ENCODE measurements at places on chromosomes 7 and 10. TPM values are rescaled to one million over a fixed set of nuclear protein-coding genes. Genes with fewer than 3 reads are reported as not detected.

- no peak for DNase-seq
Observed at GRCh38 chr7:99665312-99666012, 14.3 kb downstream of the CYP3A5 start.

Gene DYNC1I1
- polyA plus RNA-seq: 0.18 TPM

DNA sequence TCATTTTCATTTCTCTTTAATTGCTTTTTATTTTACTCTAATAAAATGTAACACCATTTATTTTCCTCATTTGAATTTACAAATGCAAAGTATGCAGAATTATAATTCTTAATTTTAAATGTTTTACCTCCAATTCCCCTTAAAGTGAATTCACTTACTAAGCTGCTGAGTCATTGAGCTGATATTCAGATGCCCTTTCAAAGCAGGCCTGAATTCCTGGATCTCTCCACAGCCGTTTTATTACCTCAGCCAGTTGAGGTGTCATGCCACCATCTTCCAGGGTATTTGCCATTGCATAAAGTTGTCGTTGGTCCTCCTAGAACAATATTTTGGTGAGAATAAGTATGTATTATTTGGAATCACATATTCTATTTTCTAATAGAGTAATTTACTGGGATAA lies 33.2 kb downstream of the GNAT3 start:
- peak; percentile 45 for DNase-seq

DNA sequence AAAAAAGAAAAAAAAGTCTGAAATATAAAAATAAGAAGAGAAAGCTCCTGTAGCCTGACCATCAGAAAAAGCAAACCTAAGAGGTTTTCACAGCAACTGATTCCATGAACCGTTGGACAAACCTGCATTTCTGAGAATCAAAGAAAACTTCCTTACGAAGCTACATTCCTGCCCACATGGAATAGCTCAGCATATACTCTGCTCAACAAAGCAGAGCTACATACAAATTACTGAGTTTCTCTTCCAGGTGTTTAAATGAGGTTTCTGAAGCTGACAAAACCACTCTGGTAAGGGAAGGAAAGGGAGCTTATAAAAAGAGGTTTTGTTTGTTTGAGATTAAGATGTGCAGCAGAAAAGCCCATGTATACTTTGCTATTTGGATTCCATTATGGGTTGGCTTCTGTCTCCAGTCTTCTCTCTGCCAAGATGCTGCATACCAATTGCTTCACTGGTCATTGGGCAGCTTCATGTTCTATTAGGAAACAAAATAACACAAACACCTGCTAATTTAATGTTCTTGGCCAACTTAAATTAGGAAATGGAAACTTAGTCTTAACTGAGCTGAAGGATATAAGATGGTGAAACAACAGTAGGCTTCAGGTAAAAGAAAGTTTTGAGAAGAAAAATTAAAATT lies 314.1 kb downstream of the LRRTM3 start:
- DNase-seq: no peak

Gene NUTM2E
- 0.17 TPM for polyA plus RNA-seq

DNA sequence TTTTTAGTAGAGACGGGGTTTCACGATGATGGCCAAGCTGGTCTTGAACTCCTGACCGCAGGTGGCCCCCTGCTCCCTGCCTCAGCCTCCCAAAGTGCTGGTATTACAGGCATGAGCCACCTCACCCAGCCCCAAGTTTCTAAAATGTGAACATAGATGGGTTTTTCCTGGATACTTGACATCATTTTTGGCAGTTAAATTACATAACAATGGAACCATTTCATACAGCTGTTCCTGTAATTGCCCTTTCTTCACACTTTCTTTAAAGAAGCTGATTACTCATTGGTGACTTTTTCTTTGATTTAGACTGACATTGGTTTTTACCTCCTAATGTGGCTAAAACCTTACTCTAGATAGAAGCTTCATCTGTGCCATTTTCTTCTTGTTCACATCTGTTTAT lies 5.9 kb downstream of the ZKSCAN1 start:
- no peak for DNase-seq

Gene GRID2IP
- not detected for polyA plus RNA-seq

- peak; percentile 66 for DNase-seq
Observed at GRCh38 chr7:96303686-96304443, 18.0 kb downstream of the SLC25A13 start.

DNA sequence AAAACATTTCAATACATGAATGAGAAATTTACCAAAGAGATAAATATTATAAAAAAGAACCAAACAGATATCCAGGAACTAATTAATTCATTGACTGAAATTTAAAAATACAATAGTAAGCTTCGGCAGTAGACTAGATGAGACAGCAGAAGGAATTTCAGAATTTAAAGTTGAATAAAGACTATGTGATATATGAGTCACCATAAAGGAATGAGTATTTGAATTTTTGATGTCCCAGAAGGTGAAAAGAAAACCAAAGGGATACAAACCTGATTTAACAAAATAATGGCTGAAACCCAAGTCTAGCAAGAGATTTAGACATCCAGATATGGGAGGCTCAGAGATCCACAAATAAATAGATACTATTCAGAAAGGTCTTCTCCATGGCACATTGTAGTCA lies 623.9 kb upstream of the FOXK1 start:
- DNase-seq: peak; percentile 19

GRCh38 chr10:133253361-133253955 lies 15.8 kb downstream of the VENTX start:
- no peak for DNase-seq

Gene TMEM130
- not detected for polyA plus RNA-seq

Gene DUS4L
- 7.3 TPM for polyA plus RNA-seq

DNA sequence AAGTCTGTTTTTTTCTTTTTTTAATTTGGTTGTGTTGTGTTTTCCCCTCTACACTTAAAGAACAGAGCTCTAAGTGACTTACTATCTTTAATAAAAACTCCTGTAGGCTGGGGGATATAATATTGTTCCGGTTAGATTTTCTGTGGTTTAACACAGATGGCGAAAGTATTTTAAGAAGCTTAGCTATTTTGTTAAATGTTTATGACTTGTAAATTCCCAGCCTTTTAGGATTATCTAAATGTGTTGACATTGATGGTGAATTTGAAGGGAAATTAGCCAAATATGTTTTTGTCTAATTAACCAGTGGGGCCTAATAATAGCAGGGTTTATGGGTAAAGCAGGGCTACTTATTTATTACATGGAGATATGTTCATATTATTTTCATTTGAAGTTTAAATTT lies 538.5 kb downstream of the INHBA start:
- no peak for DNase-seq

DNA sequence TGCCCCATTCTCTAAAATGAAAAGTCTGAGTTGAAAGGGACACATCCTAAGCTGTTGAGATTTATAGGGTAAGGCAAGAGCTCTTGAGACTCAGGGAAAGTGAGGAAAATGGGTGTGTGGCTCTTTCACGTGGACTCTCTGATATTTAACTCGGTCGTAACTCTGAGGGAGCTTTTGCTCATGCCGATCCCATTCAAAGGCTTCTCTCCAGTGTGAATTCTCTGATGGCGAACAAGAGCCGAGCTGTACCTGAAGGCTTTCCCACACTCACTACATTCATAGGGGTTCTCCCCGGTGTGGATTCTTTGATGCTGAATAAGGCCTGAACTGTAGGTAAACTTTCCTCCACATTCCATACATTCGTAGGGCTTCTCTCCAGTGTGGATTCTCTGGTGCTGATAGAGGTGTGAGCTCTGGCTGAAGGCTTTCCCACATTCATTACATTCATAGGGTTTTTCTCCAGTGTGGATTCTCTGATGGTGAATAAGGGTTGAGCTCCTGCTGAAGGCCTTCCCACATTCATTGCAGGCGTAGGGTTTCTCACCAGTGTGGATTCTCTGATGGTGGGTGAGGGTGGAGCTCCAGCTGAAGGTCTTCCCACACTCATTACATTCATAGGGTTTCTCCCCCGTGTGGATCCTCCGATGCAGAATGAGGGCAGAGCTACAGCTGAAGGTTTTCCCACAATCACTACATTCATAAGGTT lies 10.4 kb downstream of the ZNF3 start:
- DNase-seq: no peak

Gene VSTM2A
- polyA plus RNA-seq: not detected

- no peak for DNase-seq
Observed at GRCh38 chr10:93515071-93516005, 18.9 kb downstream of the CEP55 start.

DNA sequence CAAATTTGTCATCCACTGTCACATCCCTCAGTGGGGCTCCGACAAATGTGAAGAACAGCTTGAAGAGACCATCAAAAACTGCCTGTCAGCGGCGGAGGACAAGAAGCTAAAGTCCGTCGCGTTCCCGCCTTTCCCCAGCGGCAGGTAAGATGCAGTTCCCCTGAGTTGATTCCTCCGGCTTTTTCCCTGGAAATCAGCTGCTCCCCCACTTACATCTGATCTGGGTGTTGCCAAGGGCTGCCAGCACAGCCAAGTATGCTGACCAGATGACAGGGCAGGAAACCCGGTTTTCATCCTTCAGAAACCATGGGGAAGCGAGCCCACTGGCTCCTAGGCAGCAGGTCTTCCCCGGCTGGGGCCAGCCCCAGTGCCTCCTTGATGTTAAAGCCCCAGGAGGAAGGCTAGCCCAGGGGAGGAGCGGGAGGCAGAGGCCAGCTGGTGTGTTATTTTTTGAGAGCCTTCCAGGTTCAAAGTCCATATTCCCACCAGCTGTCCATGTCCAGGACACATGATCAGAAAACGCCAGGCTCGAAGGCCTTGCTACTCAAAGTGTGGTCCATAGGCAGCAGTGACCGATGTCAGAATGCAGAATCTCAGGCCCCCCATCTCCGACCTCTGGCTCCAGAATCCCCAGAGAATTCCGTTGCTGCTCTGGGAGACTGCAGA lies 23.4 kb downstream of the AIFM2 start:
- no peak for DNase-seq

DNA sequence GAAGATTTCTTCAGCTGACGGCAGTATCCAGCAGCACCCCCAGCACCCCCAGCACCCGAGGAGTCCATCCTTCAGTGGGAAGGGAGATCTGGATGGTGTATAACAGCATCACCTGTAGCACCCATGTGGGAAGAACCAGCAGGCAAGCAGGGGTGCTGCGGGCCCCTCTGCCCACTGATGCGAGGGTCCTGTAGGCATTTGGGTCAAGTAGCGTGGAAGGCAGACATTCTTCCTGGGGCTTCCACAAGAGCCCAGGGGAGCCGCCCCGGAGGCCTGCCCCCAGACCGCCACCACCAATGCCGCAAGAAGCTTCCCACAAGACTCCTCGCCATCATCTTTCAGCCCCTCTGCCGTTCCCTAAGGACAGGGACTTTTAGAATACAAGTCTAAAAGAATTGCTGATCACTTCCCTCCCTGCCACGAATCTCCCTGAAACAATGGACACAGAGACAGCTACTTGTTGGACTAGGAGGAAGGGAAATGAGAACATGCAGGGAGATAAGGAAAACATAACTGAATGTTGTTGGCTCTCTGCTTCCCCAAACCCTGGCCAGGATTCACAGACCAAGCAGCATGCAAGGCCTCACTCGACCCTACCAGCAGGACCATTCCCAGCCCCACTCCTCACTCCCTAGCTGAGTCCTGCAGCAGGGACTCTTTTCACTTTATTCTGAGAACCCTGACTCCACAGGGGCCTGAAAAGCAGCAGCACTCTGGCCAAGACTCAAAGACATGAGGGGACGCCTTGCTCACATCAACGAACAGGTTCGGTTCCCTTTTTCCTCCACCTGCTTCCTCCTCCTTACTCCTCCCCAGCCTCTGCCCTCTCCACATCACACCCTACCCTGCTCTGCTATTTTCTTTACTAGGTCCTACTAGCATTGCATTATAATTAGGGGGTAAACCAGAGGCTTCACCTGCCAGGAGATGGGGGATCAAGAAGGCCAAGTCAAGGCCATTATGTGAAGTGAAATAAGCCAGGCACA lies 164.5 kb downstream of the HERPUD2 start:
- DNase-seq: no peak

DNA sequence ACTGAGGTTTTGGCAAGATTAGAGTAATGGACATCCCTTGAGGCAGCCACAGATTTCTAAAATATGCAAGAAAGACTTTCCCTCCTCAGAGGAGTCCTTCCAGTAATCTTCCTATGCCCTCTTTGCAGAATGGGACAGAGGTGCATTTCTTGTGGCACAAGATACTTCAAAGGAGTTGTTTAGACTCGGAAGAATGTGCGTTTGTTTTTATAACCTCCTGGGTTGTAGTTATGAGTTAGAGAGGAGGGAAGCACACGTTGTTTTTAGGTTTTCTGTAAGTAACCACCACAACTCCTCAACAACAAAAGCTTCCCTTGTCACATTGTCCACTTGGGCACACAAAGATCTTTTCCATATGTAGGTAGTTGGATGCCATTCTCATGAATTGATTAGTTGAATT lies 78.1 kb upstream of the GLI3 start:
- no peak for DNase-seq

- DNase-seq: no peak
Observed at GRCh38 chr10:127215866-127216265, 19.5 kb upstream of the INSYN2A start.

- peak; percentile 35 for DNase-seq
Observed at GRCh38 chr7:27113991-27114769, 11.7 kb upstream of the HOXA2 start.

- no peak for DNase-seq
Observed at GRCh38 chr7:150715738-150716137, 675 bp upstream of the GIMAP1 start.

Gene MIOS
- 6.4 TPM for polyA plus RNA-seq

Gene TAS2R4
- 0.03 TPM for polyA plus RNA-seq

- DNase-seq: peak; percentile 98
Observed at GRCh38 chr10:52443419-52444388, 129.6 kb downstream of the DKK1 start.

Gene JAKMIP3
- polyA plus RNA-seq: not detected

- DNase-seq: no peak
Observed at GRCh38 chr10:34764472-34764946, 50.6 kb downstream of the PARD3 start.

Gene PNLIPRP1
- polyA plus RNA-seq: not detected

DNA sequence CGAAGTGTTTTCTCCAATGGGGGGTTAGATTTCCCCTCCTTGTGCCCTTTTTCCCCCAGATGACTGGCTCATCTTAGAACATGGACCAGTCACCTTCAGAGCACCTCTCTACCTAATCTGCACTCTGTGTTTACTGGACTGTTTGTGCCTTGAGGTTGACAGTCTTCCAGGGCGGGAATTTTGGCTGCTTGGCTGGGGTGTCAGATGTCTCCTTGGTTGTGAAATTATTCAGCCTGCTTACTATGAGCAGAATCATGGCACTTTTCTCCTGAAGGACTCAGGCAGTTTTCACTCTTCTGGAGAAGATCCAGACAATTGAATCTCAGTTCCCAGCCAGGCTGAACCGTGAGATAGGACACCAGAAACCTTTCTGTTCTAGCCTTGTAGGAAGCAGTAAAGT lies 60.3 kb upstream of the NFKB2 start:
- no peak for DNase-seq

Gene ADAMTS14
- polyA plus RNA-seq: not detected

GRCh38 chr10:33859319-33860022 lies 525.0 kb upstream of the NRP1 start:
- no peak for DNase-seq

Gene OR13A1
- not detected for polyA plus RNA-seq

DNA sequence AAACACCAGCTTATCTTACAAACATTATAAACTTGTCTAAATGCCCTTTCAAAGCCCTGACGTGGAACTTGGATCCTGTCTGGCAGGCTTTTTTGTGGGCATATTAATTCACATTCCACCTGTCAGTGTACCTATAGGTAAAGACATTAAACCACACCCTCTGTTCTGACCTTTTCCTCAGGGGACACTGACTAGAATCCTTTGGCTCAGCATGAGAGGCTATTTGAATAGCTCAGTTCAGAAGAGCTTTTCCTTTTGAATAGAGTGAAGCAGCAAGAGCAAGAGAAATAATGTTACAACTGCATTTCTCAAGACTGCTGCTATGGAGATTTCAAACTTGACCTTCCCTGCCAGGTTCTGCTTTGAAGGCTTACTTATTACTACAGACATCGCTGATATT lies 76.9 kb downstream of the CYP51A1 start:
- peak; percentile 4 for DNase-seq

- DNase-seq: no peak
Observed at GRCh38 chr10:46247181-46247475, 39.7 kb upstream of the ANTXRL start.
